GF-D8 (cell line): ENCODE measurements at places on chromosomes 13 and 19.
A peak's percentile ranks its signal among the peaks of the same experiment; 100 is the strongest.

DNA sequence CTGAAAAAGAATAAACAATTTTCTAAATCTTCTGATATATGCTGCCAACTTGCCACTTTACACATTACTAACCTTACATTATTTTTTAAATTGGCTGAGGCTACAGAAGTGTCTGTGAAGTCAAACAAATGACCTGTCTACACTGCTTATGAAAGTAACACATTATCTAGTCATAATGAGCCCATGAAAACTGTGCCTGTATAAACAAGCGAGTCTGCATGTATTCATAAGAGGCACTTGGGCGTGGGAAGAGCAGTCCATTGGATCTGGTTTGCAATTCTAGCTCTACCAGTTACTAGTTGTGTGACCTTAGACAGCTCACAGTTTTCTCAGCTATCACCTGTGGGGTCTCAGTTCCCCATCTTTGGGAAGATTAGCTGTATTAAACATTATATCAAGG lies 3.1 kb downstream of the VPS36 start:
- no peak for DNase-seq

- no peak for DNase-seq
Observed at GRCh38 chr13:94431987-94432386, 47.5 kb downstream of the DCT start.

- DNase-seq = no peak
Observed at GRCh38 chr19:3470500-3471128, 9.7 kb downstream of the SMIM24 start.

GRCh38 chr19:15464394-15465385 lies at the start of gene RASAL3:
Gene RASAL3, minus strand, starts transcription at chr19:15464544. Its CDS starts 186 bp downstream, at chr19:15464358.
- DNase-seq = peak; percentile 45

- DNase-seq = peak; percentile 88
Observed at GRCh38 chr19:9406798-9407352, 28.5 kb downstream of the ZNF266 start.
